ENCODE measurements at places on chromosomes 5 and 9.

- no peak for DNase-seq
Observed at GRCh38 chr5:162752612-162753011, 684.8 kb upstream of the CCNG1 start.

DNA sequence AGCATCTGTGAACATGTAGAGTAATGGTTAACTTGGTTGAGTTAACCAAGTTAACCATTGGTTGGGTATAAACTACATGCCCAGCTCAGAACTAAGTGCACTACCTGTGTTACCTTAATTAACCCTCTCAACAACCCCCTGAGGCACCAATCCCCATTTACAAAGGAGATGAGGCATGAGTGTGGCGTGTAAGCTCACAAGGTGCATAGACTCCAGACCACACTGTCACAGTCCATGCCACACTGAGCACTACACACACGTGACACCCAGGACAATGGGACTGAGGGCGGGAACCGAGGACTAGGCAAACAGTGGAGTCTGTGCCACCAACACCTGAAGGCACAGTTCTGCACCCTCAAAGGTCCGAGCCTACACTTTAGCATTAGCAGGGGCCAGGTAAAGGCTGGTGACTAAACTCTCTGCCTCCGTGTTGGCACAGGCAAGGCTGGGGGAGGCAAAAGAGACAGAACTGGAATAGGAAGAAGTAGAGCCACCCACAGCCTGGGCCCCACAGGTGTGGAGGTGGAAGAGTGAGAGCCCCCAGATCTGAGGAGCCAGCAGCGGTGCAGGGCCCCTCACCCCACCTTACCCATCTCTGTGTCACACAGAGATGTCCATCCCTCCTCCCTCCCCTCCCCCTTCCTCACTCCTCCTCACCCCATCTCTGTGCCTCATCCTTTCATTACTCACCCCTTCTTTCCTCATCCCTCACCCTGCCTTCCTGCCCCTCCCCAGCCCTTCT lies 2.2 kb upstream of the DNAJB5 start:
- DNase-seq = no peak

GRCh38 chr5:161481922-161482321 lies 64.6 kb downstream of the GABRB2 start:
- no peak for DNase-seq

DNA sequence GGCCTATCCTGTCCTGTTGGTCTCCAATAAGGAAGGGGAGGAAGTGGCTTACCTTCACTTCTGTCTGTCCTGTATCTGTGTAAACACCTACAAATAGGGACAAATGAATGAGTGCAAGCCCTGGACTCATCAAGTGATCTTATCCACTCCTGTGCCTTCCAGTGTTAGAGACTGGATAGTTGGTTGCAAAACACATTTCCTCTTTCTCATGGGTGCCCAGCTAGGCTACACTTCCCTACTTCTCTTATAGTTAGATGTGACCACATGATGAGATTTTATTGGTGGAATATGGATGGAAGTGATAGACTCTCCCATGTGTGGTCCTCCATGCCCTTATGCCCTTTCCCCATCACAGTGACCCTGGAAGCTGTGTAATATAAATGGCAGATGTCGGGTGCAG lies 16.9 kb upstream of the PFDN1 start:
- no peak for DNase-seq

GRCh38 chr9:109969573-109970237 lies 189.7 kb downstream of the PALM2AKAP2 start:
- DNase-seq = no peak

GRCh38 chr5:133386662-133387061 lies 225.7 kb downstream of the FSTL4 start:
- no peak for DNase-seq

Data from hypothalamus (tissue), 51 donors.